GM20000 (cell line): ENCODE measurements at places on chromosomes 7 and 10.

- DNase-seq: no peak
These were observed 6.5 kb downstream of the CPVL start for GRCh38 chr7:29139796-29140195.

- DNase-seq: no peak
These were observed 417.9 kb downstream of the AUTS2 start for GRCh38 chr7:70016044-70016770.

DNA sequence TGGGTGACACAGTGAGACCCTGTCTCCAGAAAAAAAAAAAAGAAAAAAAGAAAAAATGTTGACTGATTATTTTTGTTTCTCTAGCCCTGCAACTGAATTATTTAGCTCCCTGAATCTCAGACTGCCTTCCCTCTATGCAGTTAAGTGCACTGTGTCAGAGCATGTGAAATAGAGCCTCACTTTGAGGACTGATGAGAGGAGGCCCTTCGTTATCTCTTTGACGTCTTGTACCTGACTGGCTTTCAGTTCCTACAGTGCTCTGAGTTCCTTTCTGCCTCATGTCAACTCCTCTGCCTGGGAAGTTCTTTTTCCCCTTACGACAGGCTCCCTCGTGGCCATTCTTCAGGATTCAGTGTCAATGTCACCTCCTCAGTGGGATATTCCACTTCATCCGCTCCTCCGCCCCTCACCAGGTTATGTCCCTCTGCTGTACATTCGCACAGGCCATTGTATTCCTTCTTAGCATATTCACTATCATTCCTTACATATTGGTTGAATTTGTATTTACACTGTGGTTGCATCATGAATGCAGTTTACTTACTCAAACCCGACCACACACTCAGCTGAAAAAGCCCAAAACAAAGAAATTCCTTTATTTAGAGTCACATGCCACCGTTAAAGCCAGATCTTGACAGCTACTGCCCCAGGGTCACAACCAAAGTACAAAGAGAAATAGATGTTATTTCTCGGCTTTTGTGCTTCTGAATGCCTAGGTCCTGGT is 18.1 kb upstream of the CAMK2G start:
- no peak for DNase-seq

- no peak for DNase-seq
These were observed 131.2 kb downstream of the PRKAG2 start for GRCh38 chr7:151745706-151746105.

GRCh38 chr7:157440346-157441022 is 103.7 kb downstream of the DNAJB6 start:
- no peak for DNase-seq

DNA sequence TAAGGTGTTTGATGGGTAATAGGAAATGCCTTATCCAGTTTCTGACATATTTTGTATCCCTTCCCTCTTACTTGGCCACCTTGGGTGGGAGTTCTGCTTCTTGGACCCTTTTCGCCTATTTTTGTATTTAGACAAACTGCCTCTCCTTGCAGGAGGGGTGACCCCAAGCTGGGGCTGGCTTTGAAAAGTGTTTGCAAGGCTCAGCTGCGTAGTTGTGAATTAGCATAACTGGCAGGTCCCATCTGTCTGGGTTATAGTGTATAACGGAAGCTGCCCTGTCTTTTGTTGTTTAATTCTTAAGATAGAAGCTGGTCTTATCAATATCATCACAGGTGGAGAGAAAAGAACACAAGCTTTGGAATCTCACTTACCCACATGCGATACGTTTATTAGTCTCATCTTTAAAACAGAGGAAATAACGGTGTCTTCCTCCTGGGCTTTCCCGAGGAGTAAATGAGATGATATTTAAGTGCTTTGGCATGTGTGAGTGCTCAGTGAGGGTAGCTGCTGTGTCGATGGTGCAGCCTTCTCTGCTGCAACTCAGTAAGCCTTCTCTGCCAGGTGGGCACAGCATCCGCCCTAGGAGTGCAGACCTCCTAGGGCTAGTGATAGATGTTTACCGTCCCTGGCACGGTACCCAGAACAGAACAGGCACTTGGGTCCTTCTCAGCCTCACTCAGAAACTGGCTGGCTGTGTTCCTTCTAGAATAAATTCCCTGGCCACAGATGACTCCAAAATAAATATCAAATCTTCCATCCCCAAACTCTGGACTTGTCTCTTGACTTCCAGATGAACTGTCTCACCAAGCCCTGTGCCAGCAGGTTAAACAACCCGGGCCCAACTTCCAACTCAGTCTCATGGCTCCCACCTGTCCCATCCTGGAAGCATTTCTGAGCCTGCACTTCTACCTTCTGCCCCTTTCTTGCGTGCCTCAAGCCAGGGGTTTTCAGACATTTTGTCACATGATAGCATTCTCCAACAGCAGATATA is 227.3 kb downstream of the GFRA1 start:
- DNase-seq: no peak

DNA sequence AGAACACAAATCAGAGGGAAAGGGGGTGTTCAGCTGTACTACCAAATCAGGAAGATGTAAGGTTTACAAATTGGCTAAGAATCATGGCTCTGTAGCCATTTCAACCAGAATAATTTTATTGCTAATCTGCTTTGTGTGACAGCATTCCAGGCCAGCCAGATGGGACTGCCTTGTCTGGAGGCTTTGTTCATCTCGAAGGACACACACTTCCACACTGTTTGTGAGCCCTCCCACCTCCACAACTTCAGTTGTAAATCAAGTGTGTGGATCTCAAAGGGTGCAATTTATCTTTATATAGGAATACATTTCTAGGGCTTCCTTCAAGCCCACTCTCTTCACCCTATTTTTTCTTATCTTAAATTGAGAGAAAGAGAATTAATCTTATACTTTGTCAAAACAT is 6.9 kb upstream of the OIT3 start:
- DNase-seq: no peak

- DNase-seq: no peak
These were observed 413 bp downstream of the BUD31 start for GRCh38 chr7:99409192-99409572.

DNA sequence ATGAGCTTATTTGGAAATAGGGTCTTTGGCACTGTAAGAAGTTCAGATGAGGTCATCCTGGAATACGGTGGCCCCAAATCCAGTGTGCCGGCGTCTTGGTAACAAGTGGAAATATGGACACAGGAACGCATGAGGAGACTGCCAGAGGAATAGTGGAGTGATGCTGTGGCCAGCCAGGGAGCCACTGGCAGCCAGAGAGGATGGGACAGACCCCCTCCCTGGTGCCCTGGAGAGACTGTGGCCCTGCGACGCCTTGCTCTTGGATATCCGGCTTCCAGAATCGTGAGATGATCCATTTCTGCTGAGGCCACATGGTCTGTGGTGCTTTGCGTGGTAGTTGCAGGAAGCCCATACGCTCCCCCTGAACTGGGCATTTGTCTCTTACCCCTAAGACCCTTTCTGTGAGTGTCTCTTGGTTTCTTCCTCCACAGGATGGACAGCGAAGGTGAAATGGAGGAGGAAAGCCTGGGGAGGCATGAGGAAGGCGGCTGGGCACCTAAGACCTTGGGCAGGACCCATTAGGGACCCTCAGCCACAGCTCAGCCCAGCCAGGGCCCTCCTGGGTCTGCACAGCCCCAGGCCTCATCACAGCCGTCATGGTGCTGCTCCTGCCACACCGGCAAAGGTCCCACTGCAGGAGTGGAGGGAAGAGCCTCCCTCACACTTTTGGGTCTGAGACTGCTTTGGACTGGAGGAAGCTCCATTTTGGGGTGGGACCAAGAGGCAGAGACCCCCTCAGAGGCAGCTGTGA is 53.6 kb downstream of the INSIG1 start:
- no peak for DNase-seq

DNA sequence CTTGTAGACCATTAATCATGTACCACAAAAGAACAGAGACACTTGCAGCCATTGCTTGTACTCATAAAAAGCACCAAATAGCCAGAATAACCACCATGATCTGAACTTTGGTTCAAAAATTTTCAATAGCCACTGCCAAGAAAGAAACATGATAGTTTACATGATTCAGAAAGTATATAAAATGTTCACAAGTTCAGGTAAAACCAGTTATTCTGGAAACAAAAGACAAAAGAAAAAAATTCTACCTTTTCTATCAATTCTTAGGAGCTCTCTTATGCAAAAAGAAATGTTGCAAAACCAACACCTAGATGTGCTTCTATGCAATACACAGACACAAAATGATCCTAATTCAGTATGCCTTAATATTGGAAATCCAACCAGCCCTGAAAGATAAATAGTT is 108.7 kb downstream of the PCLO start:
- no peak for DNase-seq

GRCh38 chr7:103711413-103711812 is 265.4 kb upstream of the SLC26A5 start:
- DNase-seq: no peak

DNA sequence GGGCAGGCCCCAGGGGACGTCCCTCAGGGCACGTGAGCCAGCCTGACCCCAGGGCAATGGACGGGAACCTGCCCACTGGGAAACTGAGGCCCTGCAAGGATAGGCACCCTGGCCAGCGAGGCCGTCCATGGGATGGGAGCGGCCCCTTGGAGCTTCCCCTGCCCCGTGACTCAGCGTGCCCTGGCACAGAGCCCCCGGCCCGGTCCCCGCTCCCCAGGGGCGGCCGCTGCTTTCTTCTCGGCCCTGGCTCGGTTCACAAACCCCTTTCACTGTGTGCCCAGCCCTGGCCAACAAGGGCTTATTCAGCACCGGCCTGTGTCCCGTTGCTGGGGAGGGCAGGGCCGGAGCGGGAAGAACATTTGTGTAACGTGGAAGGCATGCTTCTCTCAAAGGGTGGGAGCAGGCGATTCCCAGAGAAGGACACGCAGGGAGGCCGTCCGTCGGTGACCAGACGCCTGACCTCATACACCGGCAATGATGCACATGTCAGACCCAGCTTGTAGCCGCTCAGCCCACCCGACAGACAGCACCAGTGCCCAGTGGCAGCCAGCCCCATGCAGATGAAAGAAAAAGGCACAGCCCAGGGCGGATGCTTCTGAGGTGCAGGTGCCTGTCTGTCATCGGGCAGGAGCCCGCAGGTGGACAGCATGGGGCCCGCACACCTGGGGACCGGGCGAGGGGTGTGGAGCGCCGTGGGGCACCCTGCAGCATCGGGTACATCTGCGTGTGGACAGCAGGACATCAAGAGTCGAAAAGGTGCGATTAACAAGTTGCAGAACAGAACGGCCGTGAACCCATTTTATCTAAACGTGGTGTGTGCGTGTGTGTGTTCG is 94.5 kb downstream of the PDGFA start:
- no peak for DNase-seq

- no peak for DNase-seq
These were observed 19.4 kb upstream of the FRAT2 start for GRCh38 chr10:97353945-97354344.

GRCh38 chr7:131544449-131545301 is 11.8 kb downstream of the PODXL start:
- no peak for DNase-seq

GRCh38 chr7:103887853-103888602 is 101.4 kb downstream of the RELN start:
- no peak for DNase-seq

DNA sequence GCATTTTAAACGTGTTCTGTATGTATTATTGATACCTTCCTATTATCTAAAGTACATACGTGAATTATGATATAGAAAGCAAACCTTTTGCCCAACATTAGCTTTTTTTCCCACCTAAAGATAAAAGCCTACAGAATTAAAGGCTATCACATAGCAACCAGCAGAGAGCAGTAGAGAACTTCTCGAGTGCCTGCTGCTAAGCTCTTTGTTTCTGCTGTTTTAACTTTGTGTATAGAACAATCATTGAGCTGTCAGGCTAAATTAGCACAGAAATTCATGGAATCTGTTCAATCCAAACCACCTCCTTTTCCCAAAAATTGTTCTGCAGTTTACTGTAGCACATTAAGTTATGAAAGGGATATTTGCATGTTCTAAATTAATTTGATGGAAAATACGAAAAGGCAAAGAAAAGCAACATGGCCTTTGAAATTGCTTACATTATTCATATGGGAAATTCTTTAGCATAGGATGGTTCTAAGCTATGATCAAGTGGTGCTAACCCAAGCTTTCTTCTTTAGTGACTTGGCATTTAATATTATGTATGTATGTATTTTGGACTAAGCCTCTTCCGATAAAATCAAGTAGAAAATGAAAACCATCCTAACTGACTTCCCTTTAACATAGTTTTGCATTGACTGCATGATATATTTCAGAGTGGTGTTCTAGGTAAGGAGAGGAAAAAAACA is 1288.5 kb downstream of the GATA3 start:
- peak; percentile 19 for DNase-seq

GRCh38 chr10:22761569-22762220 is 47.3 kb upstream of the PIP4K2A start:
- DNase-seq: no peak

DNA sequence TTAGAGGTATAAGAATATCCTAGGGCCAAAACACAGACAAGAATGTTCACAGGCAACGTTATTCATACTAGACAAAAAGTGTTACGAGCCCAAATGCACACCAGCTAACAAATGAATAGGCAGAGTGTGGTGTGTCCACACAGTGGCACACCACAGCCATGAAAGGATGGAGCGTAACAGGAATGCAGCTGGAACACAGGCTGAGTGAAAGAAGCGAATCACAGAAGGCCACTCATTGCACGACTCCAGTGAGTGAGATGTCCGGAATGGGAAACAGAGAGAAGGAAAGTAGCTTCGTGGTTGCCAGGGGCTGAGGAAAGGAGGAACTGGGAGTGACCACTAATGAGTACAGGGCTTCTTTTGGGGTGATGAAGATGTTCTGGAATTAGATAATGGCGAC is 198.8 kb downstream of the TNS3 start:
- no peak for DNase-seq

GRCh38 chr10:79327090-79327457 is 20.2 kb upstream of the PPIF start:
- no peak for DNase-seq

GRCh38 chr10:61503051-61503450 is 49.9 kb upstream of the TMEM26 start:
- no peak for DNase-seq

GRCh38 chr10:27433976-27434375 is 70.1 kb upstream of the RAB18 start:
- no peak for DNase-seq

DNA sequence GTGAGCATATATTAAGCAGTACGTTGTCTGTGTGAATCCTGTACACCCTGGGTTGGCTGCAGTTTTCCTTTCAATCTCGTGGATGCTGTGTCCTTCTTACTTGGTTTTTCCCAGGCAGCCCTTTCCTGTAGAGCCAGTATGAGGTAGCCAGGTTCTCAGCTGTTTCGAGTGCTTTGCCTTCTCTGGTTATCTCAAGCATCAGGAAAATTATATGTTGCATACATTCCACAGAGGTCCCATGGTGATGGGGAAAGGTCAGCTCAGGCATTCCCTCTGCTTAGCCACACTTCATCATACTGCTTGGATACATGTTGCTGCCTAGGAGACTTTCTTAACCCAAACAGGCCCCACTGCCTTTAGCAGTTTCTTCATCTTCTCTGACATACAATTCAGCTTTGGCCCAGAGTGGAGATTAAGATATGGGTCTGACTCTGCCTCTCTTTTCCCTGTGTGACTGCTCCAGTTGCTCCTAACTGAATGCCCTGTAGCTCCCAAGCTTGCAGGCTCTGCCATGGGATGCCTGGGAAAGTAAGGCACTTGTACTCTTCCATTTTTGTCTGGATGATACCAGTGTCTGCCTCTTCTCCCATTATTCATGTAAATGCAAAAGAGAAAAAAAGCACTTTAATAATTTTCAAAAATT is 11.3 kb downstream of the GNAI1 start:
- DNase-seq: no peak
